T1000 (cell line): ENCODE measurements at places on chromosomes 6 and 20.

GRCh38 chr6:158751921-158752320, 67.2 kb downstream of the EZR start:
- DNase-seq, result no peak

GRCh38 chr20:50099565-50099991, 13.4 kb downstream of the UBE2V1 start:
- DNase-seq, result no peak

DNA sequence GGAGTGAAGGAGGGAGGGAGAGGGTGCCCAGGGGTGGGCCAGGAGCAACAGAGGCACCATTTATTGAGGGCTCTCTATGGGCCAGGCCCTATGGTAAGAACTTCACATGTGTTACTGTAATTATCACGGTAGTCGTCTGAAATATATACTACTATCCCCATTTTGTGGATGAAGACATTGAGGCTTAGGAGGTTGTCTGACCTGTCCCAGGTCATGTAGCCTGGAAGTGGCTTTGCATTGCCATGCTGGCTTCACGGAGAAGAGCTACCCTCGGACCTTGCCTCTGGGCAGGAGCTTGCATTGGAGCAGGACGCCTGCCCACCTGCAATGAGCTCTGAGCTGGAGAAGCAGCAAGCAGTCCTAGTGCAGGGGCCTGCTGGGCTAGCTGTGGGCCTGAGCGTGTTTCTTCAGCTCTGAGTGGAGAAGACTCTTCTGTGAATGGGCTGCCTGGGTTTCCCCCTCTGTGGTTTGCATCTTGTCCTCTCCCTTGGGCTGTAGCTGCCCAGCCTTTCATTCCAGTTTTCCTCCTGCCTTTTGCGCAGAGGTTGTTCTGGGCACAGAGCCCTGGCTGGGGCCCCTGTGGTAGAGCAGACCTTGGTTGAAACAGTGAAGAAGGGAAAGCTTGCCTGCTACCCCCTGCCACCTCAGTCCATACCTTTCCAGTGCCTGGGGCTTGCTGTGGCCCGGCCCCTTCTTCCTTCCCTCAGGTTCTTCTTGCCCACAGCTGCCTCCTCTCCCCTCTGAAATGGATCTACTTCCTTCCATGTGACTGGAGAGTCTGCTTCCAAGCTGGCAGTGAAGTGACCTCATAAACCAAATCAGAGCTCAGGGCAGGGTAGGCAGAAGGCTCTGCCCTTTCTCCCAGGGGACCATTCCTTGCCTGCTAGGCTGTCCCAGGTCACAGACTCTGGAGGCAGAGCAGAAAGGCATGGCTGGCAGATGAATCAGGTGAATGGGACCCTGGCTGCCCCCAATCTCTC, 24.1 kb upstream of the SRF start:
- no peak for DNase-seq

DNA sequence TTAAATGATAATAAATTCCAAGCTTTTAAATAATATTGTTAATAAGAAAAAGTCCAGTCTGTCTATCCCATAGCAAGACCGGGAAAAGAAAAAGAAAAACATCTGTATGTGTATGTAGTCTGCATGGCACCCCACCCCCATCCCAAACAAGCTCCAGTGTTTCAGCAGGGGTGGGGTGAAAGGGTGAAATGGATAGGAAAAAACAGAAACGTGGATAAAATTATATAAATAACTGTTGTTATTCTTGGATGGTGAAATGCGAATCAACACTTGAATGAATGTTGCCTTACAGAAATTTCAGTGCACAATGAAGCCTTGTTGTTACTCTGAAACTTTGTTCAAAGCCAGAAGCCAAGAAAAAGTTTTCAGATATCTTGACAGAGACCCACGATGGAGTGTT, 31.4 kb downstream of the HAO1 start:
- DNase-seq, result no peak
